ENCODE measurements at places on chromosomes 6 and 20. TPM values are rescaled to one million over a fixed set of nuclear protein-coding genes. Genes with fewer than 3 reads are reported as not detected.
A peak's percentile ranks its signal among the peaks of the same experiment; 100 is the strongest.

Gene ZFAND3
- 57.4 TPM for total RNA-seq

Gene CCN6
- total RNA-seq = not detected

Gene COL9A3
- 19.8 TPM for total RNA-seq

Gene SLC22A3
- 10.6 TPM for total RNA-seq

Gene KHDRBS2
- 23.9 TPM for total RNA-seq

- no peak for DNase-seq
These were observed 2.9 kb upstream of the TRMT11 start for GRCh38 chr6:125983246-125983945.

DNA sequence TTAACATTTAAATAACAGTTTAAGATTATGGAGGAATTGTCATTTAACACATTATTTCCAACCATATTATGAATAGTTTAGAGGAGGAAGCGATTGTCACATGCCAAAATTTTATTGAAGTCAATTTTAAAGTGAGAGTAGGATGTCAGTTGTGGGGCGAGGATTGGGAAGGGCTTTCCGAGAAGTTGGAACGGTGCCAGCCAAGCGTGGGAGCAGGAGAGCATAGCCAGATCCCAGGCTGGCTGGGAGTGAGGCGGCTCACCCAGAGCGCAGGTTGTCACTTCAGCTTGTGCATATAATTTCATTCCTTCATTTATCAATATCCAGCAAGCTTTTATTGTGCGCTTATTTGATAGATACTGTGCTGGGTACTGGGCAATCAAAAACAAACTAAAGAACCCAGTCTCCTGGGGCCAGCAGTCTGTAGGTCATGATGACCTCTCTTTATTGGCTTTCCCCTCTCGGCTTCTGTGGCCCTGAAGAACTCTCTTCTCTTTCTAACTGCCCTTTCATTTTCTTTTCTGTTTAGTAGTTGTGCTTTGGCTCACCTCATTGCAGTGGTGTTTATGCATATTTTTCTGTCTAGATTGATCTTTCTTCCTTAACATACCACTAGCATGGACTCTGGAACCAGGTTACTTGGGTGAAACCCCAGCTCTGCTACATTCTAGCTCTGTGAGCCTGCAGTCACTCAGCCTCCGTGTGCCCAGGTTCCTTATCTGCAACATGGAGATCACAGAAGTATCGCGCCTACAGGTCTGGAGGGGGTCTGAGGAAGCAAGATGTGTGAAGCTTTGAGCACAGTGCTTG, 6.4 kb downstream of the CEP43 start:
- DNase-seq = no peak

GRCh38 chr6:31510007-31510406, 12.1 kb downstream of the MICB start:
- no peak for DNase-seq

DNA sequence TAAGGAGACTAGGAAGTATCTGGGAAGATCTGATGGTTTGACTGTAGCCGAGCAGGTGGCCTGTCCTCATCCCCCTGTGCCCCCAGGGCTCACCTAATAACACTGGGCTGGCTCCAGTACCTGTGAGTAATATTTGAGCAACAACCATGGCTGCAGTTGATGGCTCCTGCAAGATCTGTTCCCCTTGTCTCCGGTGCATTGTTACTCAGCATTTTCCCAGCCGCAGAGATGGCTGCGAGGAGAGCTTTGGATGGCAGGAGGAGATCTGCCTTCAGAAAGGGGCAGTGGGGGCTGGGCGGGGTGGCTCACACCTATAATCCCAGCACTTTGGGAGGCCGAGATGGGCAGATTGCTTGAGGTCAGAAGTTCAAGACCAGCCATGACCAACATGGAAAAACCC, 39.3 kb downstream of the PTK7 start:
- DNase-seq = no peak

GRCh38 chr6:45488889-45489288, 111.2 kb upstream of the SUPT3H start:
- no peak for DNase-seq

DNA sequence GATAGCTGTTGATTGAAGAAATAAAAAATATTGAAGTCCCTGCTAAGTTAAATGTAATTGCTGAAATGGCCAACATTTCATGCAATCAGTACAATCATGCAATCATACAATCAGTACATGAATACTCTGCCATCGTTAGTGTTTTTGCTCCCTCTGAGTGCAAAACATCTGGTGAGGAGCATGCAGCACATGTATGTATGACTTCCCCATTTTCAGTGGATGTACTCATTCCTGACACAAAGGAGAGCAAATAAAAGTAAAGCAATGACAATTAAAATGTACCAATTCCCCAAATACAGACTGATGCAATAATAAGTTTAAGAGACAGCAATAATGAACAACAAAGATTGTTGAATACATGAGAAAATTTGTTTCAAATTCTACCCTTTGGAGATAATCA, 140.7 kb downstream of the PLCB1 start:
- DNase-seq = no peak

DNA sequence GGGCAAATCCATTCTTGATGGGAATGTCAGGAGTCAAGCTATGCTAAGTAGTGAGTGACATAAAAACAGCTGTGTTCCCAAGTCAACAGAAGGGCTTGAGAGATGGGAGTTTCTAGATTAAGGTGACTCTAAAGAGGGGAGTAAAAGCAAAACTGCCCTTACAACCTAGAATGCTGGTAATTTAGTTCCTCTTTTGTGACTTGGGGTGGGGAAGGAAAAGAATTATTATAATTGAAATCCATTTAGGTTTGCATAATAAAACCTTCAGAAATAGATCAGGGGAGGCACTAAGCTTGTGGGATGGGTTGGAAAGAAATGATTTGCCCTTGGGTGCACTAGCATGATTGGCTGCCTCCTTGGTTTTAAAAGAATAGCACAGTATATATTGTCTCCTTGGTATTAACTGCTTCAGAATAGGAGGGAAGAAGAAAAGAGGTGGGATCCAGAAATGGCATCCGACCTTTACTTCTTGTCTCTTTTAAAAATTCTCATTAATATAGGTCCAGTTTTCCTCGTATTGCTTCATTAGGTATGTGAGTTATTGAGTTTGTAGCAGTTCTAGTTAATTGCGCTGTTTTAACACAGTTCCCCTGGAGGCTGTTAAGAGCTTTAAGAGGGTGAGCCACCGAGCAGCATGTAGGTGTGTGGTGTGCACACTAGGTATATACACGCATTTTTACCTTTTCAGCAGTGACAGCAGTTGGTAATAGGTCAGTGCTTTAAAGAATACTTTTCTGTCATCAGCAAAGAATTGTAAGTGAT, 95.3 kb upstream of the VSTM2L start:
- DNase-seq = no peak

- no peak for DNase-seq
These were observed 139.1 kb downstream of the ATXN1 start for GRCh38 chr6:16622193-16622592.

DNA sequence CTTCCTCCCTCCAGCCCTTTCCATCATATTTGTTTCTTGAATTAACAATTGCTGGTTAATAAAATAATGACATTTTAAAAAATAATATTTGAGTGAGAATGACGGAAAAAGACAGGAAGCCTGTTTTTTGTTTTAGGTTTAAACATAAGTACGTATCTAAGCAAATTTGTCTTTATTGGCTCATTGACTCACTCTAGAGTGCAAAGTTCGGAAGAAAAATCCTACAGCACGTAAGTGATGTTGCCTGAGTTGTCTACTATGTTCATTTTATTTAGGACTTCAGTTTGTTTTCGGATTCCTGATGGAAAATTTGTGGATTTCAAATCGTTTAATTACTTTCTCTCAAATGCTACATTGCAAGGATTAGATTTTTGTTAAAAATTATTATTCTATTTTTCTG, 1435.7 kb upstream of the ADGRB3 start:
- no peak for DNase-seq

DNA sequence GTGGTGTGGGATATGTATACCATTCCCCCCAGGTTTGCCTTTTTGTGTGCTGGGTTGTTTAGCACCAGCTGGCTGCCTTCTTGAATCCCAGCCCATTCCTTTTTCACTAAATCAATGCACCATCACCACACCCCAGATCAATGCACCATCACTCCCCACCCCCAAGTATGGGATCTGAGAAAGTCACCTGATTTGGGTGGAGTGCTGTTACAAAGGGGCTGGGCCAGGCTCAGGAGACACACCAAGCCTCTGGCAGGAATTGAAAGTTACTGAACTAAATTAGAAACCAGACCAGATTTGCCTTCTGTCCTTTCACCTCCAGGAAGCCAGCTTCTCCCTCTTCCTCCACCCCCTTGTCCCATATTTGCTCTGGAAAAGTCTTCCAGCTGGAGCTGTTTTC, 19.6 kb upstream of the PKHD1 start:
- no peak for DNase-seq

DNA sequence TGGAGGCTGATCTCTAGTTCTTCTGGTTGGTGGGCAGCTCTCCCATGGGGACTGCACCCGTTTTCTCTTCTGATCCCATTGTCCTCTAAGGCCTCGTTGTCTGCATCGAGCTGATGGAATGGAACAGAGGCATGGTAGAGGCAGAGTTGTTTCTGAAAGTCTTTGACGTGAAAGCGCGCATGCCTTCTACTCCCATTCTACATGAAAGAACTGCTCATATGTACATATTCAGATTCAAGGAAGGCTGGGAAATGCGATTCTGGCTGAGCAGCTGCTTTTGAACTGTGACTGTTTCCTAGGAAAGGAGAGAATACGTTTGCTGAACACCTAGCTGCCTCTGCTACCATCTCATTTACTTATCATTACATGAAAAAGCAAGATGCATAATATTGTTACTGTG, 815.2 kb downstream of the QKI start:
- DNase-seq = no peak

- DNase-seq = no peak
These were observed 325.2 kb upstream of the CDH4 start for GRCh38 chr20:60926831-60927230.

GRCh38 chr6:88545991-88546390, 379.8 kb upstream of the CNR1 start:
- no peak for DNase-seq

DNA sequence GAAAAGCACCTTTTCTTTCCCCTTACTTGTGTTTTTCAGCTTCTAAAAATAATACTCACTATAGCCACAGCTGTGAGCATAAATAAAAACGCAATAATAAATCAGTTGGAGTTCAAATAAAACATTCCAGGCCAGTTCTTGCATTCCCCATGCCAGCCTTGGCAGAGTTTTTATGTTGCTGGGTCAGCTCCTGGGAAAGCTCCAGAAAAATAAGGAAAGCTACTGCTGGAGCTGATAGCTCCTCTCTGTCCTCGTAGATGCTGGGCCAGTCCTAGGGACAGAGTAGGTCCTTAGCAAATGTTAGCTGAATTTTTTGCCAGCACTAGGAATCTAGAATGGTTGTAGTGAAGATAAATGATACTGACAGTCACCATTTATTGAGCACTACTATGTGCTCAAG, 389.0 kb upstream of the SYNCRIP start:
- DNase-seq = no peak

- no peak for DNase-seq
These were observed 44.7 kb downstream of the HLA-C start for GRCh38 chr6:31227143-31227542.

- no peak for DNase-seq
These were observed 27.7 kb upstream of the DTNBP1 start for GRCh38 chr6:15690510-15690909.

- peak; percentile 72 for DNase-seq
These were observed 31.8 kb upstream of the PTPN1 start for GRCh38 chr20:50478162-50478990.

- no peak for DNase-seq
These were observed 22.5 kb downstream of the SLC17A4 start for GRCh38 chr6:25777031-25777430.
